ENCODE measurements at places on chromosomes 2 and 18. TPM values are rescaled to one million over a fixed set of nuclear protein-coding genes. Genes with fewer than 3 reads are reported as not detected.

The CCBE1 gene
- 10.5 TPM for total RNA-seq

The CFAP65 gene
- total RNA-seq: 17.8 TPM

The SLC38A11 gene
- total RNA-seq: 0.30 TPM

The PID1 gene
- total RNA-seq: 56.7 TPM

The WNT6 gene
- total RNA-seq: not detected

The PSMD1 gene
- total RNA-seq: 64.1 TPM

The DLX2 gene
- not detected for total RNA-seq

The IL36G gene
- not detected for total RNA-seq

The SCN2A gene
- not detected for total RNA-seq

The CXCR4 gene
- total RNA-seq: 27.3 TPM

The TNS1 gene
- total RNA-seq: 537 TPM

The VIL1 gene
- not detected for total RNA-seq

The SLC9A4 gene
- not detected for total RNA-seq

The PTPRM gene
- 201 TPM for total RNA-seq

The TMEM178A gene
- 6.1 TPM for total RNA-seq

The PROM2 gene
- 26.2 TPM for total RNA-seq

The ZCCHC2 gene
- total RNA-seq: 29.9 TPM

The CHST9 gene
- 2.7 TPM for total RNA-seq

The UGT1A8 gene
- not detected for total RNA-seq

The ZNF385B gene
- total RNA-seq: 93.5 TPM

The DYSF gene
- 17.5 TPM for total RNA-seq

The RTKN gene
- total RNA-seq: 32.1 TPM

The ASB18 gene
- not detected for total RNA-seq

The FAM117B gene
- total RNA-seq: 4.6 TPM

The SLC4A3 gene
- total RNA-seq: 14.7 TPM

The C18orf54 gene
- 4.2 TPM for total RNA-seq

The ASXL3 gene
- total RNA-seq: 1.4 TPM

The HTR2B gene
- 0.81 TPM for total RNA-seq

The GPR17 gene
- not detected for total RNA-seq

The TMEM17 gene
- total RNA-seq: 1.5 TPM

The DLX1 gene
- not detected for total RNA-seq

The FAM237A gene
- not detected for total RNA-seq

The BMP10 gene
- total RNA-seq: not detected

The CAPN14 gene
- 0.11 TPM for total RNA-seq

The FAM110C gene
- total RNA-seq: 4.3 TPM

The POTEJ gene
- not detected for total RNA-seq

The FAM161A gene
- total RNA-seq: 4.2 TPM

The RNMT gene
- total RNA-seq: 15.6 TPM

The TRPM8 gene
- total RNA-seq: 0.30 TPM

Measured in upper lobe of left lung (tissue), 6 donors.